Fibroblast of upper back skin (primary cell): ENCODE measurements at places on chromosomes 5 and 9.

GRCh38 chr5:66931651-66932050 lies 264.9 kb downstream of the CD180 start:
- DNase-seq, result no peak

DNA sequence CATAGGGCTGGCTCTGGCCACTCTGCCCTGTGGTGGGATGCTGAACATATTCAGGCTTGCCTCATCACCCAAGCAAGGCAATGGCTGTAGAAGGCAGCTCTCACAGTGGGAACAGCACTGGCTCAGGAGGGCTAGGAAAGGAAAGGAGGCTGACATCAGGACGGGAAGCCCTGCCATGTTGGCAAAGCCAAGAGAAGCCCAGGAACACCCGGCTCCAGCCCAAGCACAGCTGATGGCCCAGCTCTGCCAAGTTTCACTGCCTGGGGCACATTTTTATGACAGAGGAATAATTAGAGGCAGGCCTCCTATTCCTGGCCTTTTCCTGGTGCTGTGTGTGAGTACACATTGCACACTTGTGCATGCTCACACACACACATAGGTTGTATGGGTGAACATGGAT lies 163.6 kb upstream of the SMIM23 start:
- DNase-seq, result no peak

DNA sequence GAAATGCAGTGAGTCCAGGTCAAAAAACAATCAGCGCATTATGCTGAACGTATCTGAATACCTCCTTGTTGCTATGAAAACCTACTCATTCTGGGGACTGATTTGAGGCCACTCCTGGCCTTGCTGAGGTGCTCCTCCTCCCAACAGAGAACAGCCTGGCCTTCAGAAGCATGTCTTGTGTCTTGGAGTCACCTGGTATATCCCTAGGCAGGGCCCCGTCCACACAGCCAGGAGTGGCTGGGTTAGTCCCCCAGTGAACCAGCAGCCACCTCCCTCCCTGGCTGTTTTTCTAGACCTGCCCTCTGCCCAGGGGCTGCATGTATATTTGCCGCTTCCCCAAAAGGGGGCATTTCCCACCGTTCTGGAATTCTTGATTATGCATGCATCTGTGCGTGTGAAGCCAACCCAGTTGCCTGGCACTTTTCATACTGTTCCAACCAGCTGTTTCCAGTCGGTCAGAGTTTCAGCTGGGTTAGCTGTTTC lies 99.2 kb upstream of the SPATA31C2 start:
- no peak for DNase-seq

DNA sequence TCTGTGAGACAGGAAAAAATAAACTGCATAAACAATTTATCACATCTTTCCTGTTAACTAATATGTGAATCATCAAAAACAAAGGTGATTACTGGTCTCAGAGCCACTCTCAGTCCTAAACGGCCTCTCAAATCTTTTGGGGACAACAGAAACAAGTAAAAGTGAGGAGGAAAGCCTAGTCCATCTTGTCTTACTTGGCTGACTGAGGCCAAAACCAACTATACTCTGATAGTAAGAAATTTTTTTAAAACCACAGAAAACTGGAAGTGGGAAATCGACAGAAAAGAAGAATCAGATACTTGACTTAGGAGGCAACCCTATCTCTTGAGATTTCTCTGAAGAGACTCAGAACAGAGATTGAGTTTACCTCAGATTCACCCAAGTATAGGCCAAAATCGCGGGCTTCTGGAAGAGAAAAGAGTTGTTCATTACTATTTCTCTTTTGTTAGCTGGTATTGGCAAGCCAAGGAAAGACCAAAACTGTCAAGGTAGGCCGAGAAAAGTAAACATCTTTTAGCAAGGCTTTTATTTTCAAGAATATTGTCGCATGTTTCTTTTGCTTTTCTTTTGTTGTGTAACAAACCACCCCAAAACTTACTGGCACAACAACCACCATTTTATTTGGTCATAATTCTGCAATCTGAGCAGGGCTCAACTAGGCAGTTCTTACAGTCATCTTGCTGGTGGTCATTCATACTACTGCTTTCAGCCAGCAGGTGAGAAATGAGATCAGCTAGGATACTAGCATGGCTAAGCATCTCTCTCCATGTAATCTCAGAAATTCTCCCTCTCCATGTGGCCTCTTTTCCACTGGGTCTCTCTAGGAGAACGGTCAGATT lies 46.1 kb downstream of the RFX3 start:
- DNase-seq, result no peak

DNA sequence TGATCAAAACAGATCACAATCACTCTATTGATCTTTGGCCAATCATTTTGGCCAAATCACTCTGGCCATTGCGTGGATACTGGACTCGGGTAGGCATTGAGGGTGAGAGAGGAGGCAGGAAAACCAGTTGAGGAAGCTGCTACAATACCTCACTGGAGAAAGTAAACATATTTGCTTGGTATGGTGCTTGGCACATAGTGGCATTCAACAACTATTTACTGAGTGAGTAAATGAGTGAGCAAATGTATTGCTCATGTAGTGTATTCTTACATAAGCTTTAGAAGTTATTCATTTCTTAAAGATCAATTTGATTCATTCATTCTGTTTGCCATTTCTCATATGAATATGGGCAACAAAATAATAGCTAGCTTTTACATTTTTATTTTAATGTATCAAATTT lies 4.0 kb upstream of the DEPDC1B start:
- no peak for DNase-seq

DNA sequence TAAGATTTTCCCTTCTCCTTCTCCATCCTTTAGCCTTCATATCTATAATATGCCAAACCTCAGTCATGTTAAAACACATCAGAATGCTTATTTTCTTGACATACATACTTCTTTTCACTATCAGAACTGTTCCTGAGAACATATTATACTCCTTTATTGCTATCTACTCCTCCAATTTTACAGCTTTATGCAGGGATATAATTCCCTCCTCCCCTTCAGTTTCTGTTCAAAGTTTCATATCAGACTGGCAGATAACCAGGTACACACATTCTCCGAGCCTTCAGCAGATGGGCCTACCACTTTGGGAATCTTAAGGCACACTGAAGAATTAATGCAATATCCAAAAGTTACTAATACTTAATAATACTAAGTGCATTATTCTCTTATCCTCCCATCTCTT lies 29.1 kb downstream of the FAM169A start:
- DNase-seq, result no peak
